ENCODE measurements at places on chromosomes 2 and 18.

DNA sequence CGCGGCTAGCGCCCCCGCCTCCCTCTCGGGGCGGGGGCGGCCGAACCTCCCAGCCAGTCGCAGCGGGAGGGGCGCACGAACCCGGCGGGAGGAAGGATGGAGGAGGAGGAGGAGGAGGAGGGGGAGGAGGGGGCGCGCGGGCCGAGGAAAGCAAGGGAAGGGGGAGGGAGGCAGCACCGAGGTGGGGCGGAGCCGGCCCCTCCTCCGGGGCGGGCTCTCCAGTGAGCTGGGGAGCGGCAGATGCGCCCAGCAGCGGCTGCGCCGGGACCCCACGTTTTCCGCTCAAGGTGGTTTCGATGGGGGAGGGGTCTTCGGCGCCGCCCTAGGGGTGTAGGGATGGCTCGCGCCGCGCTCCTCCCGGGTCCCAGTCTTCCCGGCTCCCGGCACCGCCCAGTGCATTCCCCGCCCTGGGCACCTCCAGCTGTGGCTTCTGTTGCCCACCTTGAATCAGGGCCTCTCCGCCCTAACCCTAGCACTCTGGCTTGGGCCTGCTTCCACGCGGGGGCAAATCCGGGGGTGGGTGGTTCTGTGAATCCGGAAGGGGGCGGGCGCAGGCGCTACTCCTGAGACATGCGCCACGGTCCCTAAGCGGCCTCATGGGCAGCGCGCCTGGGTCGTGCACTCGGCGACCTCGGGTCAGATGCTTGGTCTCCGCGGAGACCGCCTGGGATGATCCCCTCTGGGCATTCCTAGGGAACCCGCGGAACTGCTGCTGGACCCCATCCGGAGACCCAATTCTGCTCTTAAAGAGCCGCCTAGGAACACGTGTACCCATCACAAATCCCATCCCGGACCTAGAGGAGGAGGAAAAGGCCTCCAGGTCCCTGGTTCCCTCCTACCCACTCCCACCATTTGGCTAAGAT is at the start of gene FBXO41:
FBXO41 (minus strand) TSS at position 183 of the 863 bp plus-strand sequence. CDS start 14,848 bp downstream, outside the sequence.
- peak; percentile 67 for DNase-seq

DNA sequence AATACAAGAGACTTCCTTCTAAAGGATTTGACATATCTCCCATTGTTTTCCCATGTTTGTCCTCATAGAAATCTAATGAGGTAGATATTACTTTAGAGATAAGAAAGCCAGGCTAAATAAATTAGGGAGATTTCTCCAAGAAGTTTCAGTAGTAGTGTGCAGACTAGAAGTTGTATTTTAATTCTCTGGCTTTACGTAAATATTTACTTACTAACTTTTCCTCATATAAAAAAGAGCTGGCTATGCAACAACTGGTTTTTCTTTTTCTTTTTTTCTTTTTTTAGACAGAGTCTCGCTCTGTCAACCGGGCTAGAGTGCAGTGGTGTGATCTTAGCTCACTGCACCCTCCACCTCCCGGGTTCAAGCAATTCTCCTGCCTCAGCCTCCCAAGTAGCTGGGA is 60.6 kb upstream of the ACYP2 start:
- DNase-seq, result no peak

DNA sequence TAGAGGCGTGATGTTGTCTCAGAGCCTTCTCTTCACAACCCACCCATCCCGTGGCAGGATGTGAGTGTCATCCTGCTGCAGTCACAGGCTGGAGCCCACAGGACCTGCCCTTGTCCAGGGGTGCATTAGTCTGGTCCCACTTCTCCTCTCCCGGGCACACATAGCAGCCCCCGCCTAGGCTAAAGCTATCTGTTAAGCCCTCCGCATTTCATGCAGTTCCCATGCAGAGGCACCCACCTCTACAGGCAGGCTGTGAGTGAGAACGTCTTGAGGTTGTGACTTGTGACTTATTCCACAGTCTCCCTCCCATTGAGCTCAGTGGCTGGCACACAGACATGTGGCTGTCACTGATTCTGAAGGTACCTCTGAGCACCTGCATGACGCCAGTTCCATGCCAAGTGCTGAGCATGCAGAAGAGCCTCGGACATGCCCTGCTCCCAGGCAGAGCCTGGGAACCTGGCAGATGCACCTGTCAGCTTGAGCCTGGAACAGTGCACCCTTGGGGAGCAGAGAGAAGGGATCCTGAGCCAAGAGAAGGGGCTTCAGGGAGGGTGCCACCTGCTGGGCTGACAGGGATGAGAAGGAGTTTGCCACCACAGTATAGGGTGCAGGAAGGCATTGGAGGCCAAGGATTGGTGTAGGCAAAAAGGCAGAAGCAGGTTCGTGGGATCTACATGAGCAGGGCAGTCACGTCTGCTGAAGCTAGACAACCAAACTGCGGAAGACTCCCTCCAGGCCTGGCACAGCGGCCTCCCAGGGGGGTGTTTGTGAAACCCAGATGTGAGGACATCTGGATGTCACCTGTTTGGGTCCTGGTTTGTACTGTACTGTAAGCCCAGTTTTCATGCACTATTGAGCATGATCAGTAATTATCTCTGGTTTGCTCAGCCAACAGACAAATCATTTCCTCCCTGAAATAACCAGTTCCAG is 213.6 kb downstream of the GLI2 start:
- DNase-seq, result no peak

DNA sequence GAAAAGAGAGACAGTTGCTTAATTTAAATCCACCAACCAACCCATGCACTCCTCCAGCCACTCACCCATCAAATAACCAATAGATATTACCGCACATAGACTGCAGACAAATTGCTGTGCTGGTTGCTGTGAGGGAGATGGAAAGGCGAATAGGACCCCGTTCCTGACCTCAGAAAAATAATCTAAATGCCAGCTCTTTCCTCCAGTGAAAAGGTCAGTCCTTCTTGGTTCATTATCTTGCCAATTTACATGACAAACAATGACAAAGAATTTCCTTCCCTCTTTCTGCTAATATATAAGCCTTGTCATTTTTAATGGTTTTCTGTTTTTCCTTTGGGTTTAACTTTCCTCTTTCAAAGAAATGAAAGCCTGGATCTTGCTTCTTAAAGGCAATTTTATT is 61.6 kb downstream of the MEP1B start:
- DNase-seq, result no peak

- DNase-seq, result no peak
Observed at GRCh38 chr2:40027968-40028367, 248.9 kb upstream of the THUMPD2 start.

- DNase-seq, result no peak
Observed at GRCh38 chr2:240596491-240596931, 10.0 kb downstream of the CAPN10 start.

DNA sequence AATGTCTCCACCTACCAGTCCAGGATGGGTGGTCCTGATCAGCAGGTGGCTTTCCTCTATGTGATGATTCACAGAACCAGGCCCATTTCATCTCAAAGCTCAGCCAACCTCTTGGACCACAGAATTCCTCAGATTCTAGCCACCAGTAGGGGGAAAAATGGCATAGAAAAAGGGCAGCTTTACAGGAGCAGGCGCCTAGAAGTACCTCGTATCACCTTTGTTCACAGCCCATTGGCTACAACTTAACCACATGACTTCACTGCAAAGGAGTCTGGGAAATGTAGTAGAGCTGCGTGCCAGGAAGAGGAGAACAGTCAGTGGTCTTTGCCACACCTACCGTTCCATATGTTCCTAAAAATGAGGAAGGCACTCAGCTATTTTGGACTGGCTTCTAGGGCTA is 62.8 kb upstream of the DTNA start:
- DNase-seq, result no peak

DNA sequence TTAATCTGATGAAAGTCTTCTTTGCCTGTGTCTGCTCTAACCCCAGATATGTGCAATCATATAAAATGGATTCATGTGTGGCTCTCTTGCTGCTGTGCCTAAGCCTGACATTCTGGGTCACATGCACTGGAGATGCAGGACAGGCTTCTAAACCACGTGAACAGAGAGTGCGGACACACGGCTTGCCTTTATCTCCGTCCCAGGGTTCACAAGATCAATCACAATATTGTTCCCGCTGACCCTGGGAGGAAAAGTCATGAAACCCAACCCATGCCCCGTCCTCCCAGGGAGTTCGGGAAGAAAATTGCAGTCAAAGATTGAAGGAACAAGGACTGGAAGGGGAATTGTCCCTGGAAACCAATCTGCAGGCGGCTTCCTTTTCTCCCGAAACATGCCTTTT is 74.8 kb downstream of the VAPA start:
- no peak for DNase-seq

DNA sequence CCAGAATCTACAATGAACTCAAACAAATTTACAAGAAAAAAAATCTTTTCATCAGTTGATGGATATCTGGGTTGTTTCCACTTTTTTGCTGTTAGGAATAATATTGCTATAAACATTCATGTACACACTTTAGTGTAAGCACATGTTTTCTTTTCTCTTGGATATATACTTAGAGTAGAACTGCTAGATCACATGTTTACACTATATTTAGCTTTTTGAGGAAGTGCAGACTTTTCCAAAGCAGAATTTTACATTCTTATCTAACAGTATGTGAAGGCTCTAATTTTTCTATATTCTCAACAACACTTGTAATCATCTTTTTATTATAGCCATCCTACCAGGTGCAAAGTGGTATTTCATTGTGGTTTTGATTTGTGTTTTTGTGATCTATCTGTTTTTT is 103.6 kb upstream of the RMP24 start:
- DNase-seq, result no peak

GRCh38 chr2:235113854-235114253 is 162.0 kb downstream of the SH3BP4 start:
- no peak for DNase-seq

DNA sequence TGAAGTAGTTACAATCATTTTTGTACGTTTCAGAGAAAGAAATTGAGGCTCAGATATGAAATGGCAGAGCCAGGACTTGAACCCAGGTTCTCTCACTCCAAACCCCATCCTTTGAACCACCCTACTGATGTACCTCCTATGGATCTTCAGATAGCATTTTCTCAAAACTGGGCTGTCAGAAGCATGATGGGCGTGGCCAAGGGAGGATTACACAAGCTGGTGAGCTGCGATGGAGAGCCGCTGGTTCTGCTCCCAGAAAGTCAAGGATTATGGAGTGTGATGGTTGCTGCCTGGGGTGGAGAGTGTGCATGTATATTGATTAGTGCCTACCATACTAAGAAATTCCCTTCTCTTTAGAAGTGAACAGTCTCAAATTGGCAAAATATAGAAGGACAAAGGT is 47.0 kb upstream of the PPP1CB start:
- DNase-seq, result no peak

- no peak for DNase-seq
Observed at GRCh38 chr2:200081236-200081635, 125.9 kb downstream of the MAIP1 start.

DNA sequence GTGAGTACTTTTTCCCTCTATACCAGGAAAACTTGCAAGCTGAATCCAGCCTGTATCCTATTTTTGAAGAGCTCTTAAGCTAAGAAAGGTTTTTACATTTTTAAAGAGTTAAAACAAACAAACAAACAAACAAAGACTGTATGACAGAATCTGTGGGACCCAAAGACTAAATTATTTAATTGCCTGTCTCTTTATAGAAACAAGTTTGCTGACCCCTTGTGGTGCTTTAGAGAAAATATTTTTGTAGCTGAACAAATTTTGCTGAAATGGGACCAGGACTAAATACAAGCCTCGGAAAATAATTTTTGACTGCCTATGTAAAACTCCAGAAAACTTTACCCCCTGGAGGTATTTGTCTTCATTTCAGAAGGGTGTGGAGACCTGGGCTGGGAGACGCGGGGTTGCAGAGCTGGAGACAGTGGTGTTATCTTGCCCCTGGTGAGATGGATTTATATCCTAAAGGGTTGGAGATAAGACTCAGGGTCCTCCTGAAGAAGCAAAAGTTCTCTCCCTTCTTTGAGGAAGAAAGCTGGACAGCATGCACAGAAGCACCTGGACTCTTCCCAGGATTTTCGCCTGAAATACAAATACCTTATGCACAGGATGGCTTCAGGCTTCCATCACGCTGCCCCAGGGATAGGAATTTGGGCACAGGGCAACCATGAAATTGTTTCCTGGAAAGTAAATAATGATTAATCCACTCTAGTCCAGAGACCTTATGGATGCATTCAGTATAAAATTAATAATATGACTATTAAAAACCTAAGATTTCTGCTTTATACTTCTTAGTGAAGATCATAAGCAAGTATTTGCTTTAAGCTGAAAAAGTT is 54.3 kb downstream of the TMX3 start:
- peak; percentile 19 for DNase-seq

DNA sequence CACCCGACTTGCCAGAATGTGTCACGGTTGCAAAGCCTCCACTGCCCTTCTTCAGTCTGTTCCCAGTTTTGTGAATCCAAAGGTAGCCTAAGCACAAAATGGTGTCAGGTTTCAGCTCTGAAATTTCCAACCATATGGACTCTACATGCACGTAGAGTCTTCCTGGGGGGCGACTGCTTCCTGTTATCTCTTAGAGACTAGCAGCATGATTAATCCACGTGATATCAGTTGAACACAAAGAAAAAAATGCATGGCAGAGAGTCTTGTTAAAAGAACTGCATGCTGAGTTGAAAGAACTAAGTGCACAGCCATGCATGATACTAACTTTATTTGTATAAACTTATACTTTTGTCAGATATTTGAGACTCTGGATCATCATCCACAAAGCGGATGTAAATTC is 404.4 kb downstream of the SOCS6 start:
- DNase-seq, result peak; percentile 31

- no peak for DNase-seq
Observed at GRCh38 chr2:1619556-1619955, 124.8 kb downstream of the PXDN start.

GRCh38 chr2:38742797-38743559 is 8.2 kb downstream of the SRSF7 start:
- no peak for DNase-seq

DNA sequence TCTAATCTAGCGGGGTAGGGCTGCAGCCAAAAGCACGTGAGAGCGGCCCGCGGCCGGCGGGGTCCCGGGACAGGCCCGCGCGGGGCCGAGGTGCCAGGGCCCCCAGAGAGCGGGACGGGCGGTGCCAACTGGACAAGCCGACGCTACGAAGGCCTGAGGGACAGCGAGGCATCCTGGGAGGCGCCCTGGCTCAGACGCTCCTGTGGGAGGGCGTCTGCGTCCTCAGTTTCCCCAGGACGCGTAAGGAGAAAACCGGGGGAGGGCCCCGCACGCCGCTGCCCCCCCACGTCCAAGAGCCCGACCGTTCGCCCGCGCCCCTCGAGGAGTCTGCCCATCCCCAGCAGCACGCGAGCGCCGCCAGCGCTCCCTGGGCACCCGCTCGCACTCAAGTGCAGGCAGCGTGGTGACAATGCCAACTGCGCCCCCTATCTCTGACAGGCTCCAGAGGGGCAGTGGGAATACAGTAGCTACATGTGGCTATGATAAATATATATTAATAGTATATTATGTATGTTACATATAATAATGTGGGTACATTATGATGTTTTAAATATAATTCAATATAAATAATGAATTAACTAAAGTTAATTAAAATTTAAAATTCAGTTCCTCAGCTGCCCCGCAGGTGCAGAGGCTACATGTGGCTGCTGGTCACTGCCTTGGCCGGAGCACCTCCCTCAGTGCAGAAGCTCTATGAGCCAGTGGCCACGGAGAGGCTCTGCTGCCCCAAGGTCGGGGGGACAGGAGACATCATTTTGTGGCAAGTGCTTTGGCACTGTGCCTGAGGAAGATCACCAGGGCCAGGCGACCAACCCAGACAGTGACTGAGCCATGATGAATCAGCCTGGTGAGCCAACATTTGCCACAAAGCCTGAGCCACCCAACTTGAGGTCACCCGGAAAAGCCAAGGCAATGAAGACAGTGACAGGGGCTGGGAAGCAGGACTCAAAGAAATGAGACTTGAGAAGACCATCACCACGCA is 5.5 kb upstream of the SFT2D3 start:
- DNase-seq, result no peak

- no peak for DNase-seq
Observed at GRCh38 chr2:170950221-170950761, 21.2 kb downstream of the GORASP2 start.

GRCh38 chr2:127054996-127055785 is 51.8 kb downstream of the BIN1 start:
- no peak for DNase-seq
